ENCODE measurements at places on chromosomes 5 and 9. TPM values are rescaled to one million over a fixed set of nuclear protein-coding genes. Genes with fewer than 3 reads are reported as not detected.

Gene IFNA16
- not detected for total RNA-seq

- no peak for DNase-seq
Observed at GRCh38 chr5:172370648-172371545, 83.4 kb downstream of the SH3PXD2B start.

DNA sequence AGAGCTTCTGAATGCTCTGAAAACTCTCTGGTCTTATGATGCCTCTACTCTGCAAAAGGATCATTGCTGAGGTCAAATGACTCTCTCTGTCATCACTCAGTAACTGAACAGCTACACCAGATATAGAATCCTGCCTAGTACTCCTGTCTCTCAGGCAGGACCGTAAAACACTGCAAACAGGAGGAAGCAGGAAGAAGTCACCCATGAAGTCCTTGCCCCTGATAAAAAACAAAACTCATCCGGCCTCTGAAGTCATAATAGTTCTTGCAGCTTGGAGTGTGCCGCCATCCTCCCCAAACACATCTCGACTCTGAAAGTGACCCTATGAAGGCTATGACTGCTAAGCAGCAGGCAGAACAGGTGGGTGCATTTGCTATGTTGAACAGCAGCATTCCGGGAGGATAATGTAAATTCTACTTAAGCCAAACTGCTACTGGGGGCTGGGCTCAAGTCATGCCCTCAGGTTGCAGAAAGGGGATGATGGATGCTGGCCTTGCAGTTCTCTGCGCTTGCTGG lies 81.9 kb upstream of the FAM169A start:
- DNase-seq: no peak

Gene GPR151
- not detected for total RNA-seq

DNA sequence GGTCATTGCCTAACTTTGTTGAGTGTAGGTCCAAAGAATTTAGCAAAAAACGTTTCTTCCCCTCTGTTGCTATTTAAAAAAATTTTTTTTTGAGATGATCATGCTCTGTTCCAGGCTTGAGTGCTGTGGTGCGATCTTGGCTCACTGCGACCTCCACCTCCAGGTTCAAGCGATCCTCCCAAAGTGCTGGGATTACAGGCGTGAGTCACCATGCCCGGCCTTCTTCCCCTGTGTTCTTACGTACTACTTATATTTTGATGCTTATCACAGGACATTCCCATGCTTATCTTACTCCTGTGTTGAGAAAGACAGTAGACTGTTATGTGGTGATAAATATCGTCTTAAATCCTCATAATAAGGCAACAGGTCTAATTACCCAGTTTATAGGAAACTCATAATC lies 2.5 kb downstream of the ACER2 start:
- no peak for DNase-seq

GRCh38 chr9:123548741-123549545 lies 192.9 kb downstream of the CRB2 start:
- no peak for DNase-seq

DNA sequence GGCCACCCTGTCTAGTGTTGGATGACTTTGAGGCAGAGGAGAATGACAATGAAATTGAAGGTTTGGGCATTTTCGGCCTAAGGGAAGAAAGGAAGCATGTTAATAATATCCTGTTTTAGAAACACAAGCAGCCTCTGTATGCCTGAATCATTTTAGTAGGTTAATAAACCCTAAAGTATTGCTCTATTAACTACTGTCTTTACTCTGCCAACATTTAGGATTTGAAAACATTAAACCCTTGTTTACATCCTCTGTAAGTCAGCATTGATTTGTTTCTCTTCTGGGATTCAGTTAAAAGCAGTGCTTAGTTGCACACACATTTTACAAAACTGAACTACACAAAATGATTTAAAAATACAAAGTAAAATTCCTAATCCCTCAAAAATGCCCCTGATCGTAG lies 358.9 kb downstream of the ARRDC3 start:
- no peak for DNase-seq

GRCh38 chr5:54611290-54611951 lies 93.9 kb downstream of the SNX18 start:
- no peak for DNase-seq

Gene ADAMTS2
- total RNA-seq: 97.1 TPM

DNA sequence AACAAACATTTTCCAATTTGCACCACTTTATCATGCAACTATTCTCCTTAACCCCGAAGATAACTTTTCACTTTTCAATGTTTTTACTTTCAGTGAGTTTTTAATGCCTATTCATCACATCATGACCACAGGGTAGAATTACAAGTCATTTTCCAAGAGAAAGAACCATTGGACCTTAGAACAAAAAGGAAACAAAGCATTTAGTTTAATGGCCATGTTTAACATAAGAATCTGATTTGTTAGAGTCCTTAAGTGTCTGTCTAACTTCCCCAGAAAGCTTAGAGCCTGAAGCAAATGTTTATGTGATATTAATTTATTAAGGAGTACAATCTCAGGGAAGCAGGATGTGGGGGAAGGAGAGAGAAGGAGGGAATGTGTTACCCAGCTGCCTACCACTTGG lies 325.8 kb upstream of the RIOK2 start:
- DNase-seq: no peak

GRCh38 chr5:11239261-11240015 lies 478.4 kb upstream of the DAP start:
- DNase-seq: no peak

- no peak for DNase-seq
Observed at GRCh38 chr9:95749493-95749892, 126.0 kb upstream of the ERCC6L2 start.

DNA sequence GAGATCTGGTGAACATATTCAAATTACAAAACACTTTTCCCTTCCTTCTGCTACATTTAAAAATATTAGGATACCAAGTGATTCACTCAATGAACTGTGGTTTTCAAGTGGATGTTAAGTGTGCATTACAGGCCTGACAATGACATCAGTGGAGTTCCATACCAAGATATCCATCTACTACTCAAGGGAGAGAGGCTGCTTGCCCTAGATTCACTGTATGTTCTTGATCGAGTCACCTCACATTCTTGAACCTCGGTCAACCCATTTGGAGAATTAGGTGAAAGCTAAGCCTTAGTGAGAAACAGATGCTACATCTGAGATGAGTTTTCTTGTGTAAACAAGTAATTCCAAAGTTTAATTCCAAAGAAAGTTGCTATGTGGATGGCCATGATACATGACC lies 142.2 kb downstream of the FGF10 start:
- DNase-seq: no peak

GRCh38 chr9:112377684-112378327 lies 2.1 kb upstream of the HSDL2 start:
- no peak for DNase-seq

Gene KCNV2
- not detected for total RNA-seq

DNA sequence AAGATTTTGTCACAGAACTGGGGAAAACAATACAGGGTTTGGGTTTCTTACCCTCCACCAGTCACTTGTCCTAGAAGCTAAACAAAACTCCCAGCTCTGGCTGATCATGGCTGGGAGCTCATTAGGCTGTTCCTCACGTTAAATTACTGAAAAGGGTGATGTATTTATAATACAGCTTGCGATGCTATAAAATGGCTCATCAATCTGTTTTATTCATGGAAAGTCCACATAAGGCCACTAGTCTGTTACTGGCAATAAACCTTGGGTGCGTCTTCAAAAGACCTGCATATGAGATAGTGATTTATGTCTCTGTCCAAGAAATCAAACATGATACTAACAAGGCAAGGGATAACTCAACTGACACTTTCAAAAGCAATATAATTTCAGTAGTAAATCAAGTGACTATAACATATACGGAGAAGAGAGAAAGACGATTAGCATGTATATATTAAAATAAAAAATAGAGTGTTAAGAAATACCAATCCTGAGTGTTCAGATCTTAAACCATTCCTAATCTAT lies 219.0 kb downstream of the BNC2 start:
- DNase-seq: no peak

Gene NMUR2
- total RNA-seq: not detected

Gene PNPLA7
- 0.26 TPM for total RNA-seq

DNA sequence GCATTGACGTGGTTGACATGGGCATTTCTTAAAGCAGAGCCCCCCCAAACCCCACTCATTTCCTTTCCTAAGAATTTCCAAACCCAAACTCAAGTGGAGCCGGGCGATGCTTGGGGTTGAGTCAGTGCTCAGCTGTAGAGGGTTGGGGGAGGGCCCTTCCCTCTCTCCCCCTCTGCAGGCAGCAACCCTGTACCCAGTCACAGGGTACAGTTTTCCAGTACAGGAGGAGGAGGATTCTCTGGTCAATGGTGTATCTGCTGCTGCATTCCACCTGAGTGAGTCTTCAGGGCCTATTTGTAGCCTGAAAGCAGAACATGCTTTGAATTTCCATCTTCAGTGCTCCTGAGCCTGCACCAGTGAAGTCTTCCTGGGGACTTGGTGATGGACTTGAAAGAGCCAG lies 55.8 kb downstream of the ENTREP1 start:
- no peak for DNase-seq

Gene PTGS1
- 3.0 TPM for total RNA-seq

Gene CCDC183
- total RNA-seq: 2.0 TPM

Gene TEX48
- not detected for total RNA-seq

Gene QSOX2
- total RNA-seq: 5.6 TPM
